ENCODE measurements at places on chromosomes 7 and 10.

GRCh38 chr7:139648391-139648861, 124.9 kb downstream of the CLEC2L start:
- DNase-seq, result no peak

DNA sequence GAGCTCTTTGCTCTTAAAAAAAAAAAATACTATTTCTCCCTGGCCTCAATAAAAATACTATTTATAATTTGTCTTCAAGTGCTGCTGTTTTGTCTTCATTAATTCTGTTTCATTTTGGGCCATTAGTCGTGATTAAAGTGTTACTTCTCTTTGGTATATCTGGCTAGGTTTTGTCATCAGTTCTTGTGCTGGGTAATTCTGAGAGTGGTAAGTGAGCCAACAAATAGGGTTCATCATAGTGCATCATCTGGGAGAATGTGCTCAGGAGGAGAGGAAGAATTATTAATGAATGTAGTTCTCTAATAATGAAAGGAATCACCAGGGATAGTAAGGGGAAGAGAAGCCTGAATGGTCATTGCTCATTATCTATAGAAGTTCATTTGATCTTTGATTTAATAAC, 70.0 kb downstream of the LCOR start:
- DNase-seq, result no peak

- no peak for DNase-seq
Measured at GRCh38 chr10:124645467-124646095, 98.6 kb downstream of the FAM53B start.

DNA sequence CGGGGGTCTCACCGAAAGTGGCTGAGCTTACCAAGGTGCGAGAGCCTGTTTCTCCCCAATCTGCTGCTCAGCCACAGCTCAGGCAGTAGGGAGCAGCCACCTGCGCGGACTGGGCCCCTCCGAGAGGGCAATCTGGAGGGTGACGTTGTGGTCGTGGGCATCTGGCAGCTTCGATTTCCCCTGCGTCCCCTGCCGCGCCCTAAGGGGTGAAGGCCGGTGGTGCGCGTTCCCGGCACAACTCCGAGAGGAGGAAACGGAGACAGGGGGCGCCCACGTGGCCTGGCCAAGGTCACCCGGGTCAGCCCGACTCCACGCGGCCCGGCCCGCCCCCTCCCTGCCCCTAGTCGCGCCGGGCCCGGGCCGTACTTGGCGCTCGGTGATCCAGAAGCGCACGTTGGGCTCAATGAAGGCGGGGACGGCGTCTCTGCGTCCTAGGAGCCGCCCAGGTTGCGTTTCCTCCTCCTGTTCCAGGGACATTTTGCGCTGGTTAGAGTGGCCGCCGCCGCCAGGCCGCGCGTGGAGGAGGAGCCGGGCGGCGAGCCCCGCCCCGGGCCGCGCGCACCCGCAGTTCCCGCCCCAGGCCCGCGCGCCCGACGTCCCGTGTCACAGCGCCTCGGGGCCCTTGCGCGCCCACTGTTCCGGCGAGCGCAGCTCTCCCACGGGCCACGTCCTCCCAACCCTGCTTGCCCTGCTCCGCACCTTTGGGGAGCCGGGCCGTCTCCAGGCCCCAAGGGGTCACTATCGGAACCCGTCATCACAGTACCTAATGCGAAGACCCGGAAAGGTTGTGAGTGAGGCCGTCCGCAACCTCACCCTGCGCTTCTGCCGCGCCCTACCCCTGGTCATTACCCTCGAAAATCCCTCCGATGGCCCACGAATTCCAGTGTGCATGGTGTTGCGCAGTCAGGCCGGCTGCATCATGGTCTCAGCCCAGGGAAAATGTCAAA, at the start of gene SFXN4:
TSS of gene SFXN4 (minus strand) at position 544 of the 947 bp plus-strand sequence. CDS start at position 477, 67 bp downstream.
- DNase-seq, result peak; percentile 94

DNA sequence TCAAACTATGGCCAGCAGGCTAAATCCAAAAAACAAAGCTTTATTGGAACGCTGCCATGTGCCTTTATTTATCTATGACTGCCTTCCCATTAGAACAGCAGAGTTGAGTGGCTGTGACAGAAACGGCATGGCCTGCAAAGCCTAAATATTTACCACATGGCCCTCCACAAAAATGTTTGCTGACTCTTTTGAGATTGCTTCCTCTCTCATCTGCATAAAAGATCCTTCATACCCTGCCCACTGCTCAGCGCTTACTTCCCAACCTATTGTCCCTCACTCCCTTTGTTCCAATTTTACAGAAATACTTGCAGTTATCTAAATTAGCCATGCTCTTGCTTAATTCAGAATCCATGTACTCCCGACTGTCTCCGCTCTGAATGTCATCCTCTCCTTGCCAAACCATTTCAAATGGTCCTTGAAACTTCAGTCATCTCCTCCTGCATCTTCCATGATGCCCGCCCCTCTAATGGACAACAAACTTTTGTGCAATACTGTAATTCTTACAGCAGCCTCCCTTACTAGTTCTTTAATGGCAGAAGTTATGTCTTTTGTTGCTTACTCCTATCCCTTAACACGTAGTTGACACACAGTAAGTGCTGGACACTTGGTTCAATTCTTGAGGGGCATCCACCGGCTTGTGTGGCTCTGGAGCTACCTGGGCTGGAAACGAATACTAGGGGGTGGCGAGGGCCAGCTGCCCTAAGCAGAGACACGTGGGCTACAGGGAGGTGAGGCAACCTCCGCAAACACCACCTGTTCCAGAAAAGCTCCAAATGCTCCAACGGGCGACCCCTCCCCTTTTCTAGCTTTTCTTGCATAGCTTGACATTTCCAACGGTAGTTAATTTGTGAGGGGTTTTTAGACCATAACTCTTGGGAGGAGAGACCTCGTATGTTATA, 832 bp downstream of the XRCC2 start:
- no peak for DNase-seq

DNA sequence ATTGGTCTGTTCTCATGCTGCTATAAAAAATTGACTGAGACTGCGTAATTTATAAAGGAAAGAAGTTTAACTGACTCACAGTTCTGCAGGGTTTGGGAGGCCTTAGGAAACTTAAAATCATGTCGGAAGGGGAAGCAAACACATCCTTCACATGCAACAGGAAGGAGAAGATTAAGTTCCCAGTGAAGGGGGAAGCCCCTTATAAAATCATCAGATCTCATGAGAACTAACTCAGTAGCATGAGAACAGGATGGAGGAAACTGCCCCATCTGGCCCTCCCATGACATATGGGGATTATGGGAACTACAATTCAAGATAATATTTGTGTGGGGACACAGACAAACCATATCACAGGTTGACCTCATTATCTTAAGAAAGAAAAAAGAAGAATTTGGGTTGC, 134.5 kb downstream of the PPP1R3A start:
- DNase-seq, result no peak

- no peak for DNase-seq
Measured at GRCh38 chr7:142745745-142746144, 3.5 kb upstream of the PRSS1 start.

GRCh38 chr7:81277691-81278090, 358.8 kb upstream of the SEMA3C start:
- no peak for DNase-seq

GRCh38 chr10:44316187-44316921, 68.5 kb downstream of the CXCL12 start:
- no peak for DNase-seq

- no peak for DNase-seq
Measured at GRCh38 chr10:109978481-109978880, 29.3 kb upstream of the ADD3 start.

- DNase-seq, result no peak
Measured at GRCh38 chr7:29998489-29998888, 8.9 kb upstream of the SCRN1 start.

- no peak for DNase-seq
Measured at GRCh38 chr7:127628445-127628844, 10.5 kb upstream of the PAX4 start.

- no peak for DNase-seq
Measured at GRCh38 chr7:19798986-19799385, 25.6 kb upstream of the TMEM196 start.

GRCh38 chr10:72277996-72278667, 4.4 kb downstream of the DDIT4 start:
- DNase-seq, result no peak

DNA sequence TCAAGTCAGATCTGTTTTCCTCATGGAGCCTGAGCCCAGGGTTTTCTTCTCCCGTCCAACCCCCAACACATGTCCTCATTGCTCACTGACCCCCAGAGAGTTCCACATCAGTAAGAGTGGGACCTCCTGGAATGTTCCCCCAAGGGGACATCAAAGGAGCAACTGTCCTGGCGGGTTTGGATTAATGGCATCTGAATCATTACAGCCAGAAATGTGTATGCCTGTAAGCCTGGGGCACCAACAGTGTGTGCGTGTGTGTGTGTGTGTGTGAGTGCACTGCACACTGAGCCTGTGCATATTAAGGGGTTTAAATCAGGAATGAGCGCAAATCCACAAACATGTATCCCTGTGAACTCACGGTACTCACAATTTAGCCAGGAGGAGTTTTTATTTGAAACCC, 222.3 kb downstream of the PLXNA4 start:
- no peak for DNase-seq

- DNase-seq, result no peak
Measured at GRCh38 chr10:5858811-5859210, 30.9 kb downstream of the ANKRD16 start.

GRCh38 chr10:44923611-44924010, 12.5 kb downstream of the TMEM72 start:
- peak; percentile 68 for DNase-seq

DNA sequence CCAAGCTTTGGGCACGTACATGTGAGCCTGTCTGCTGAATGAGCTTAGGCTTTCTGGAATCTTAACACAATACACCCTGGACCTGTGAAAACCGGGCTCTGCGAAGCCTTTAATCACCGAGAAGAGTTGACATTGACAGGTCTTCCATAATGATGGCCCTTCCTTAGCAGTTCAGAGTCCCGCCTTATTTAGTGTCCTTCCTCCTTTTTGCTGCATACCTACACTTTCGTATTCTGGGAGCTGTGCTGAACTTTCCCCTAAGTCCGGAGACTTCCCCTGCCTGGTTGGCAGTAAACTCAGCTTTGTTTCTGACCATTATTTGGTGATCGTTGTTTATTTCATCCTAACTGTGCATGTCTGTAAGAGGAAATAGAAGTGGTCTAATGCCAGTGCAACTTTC, 212.0 kb downstream of the CAMK1D start:
- no peak for DNase-seq

GRCh38 chr7:134787720-134788119, 8.3 kb downstream of the CALD1 start:
- DNase-seq, result no peak

- peak; percentile 95 for DNase-seq
Measured at GRCh38 chr7:102433219-102434038, at the start of gene ORAI2. Gene ORAI2, plus strand, starts transcription at chr7:102433575. Its CDS starts 5,382 bp downstream, at chr7:102438957.

DNA sequence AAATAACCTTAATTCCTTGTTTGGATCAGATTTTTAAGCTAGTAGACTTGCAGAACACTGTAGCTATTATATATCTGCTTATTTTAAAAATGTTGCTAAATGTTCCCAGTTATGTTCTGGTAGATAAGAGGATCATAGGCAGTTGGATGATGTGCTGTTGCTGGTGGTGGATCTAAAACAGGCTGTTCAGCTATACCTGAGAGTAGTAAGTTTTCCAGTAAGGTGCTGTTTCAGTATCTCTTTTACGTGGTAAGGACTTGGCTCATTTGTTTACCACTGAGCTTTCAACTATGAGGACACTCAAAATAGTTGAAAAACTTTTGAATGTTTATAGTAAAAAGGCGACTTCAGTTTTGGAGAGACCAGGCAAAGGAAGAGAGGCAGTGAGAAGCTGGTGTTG, 180.9 kb downstream of the CDK14 start:
- no peak for DNase-seq

- no peak for DNase-seq
Measured at GRCh38 chr7:27134392-27134791, 3.8 kb upstream of the HOXA4 start.

All from mesenteric fat pad (tissue), 1 donor.